ENCODE measurements at places on chromosomes 6 and 20.

- no peak for DNase-seq
Observed at GRCh38 chr6:157144859-157145568, 178.3 kb downstream of the TMEM242 start.

GRCh38 chr6:775863-776262 lies 82.9 kb upstream of the EXOC2 start:
- DNase-seq: no peak

DNA sequence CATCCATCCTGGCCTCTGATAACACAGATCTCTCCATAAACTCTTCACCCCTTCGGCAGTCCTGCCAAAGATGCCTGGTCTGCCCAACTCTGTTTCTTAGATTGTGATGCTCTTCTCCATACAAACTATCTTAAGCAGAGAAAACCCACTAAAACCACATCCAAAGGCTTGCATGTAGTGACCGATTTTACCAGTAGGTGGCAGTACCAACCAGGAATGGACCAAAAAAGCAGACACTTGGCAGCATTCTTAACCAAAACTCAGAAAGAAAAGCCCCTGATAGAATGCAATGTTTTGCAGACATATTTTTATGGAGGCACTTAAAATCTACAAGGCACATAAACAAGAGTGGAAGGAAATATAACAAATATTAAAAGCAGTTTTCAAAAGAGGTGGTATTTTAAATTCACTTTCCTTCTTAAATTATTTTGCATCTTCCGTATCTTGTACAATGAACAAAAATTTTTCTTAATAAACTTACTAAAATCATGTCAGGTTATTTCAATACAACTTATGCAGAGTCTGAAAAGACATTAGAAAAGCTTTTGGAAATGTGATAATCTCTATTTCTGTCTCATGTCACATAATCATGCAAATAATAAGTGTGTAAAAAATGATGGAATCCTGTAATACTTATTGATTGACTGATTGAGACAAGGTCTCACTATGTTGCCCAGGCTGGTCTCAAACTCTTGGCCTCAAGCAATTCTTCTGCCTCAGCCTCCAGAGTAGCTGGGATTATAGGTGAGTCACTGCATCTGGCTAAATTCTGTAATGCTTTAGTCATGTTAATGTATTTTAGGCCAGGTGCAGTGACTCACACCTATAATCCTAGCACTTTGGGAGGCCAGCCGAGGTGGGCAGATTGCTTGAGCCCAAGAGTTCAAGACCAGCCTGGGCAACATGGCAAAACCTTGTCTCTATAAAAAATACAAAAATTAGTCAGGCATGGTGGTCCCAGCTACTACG lies 29.4 kb downstream of the LRP11 start:
- DNase-seq: no peak

GRCh38 chr6:16109659-16110305 lies 19.1 kb upstream of the MYLIP start:
- DNase-seq: no peak

DNA sequence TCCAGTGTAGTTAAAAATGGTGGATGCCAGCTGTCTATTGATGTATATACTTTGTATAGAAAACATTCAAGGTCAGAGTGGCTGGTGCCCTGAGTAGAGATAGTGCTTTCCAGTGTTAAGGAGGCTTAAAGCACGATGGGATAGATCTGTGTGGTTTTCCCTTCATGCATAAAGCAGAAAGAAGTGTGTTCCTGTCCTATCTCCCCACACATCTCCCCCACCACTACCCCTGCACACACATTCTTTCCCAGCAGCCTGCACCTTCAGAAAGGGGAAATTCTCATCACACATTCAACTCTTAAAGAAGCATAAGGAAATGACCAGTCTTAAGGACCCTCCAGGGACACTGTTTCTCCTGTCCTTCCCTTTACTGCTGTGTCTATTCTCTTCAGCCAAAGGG lies 221.7 kb upstream of the TAB2 start:
- no peak for DNase-seq

GRCh38 chr6:53382421-53382820 lies 33.7 kb upstream of the ELOVL5 start:
- DNase-seq: no peak

GRCh38 chr20:23049201-23050075 lies at the start of gene THBD:
TSS of gene THBD (minus strand) at chr20:23049672. CDS start at chr20:23049504, 168 bp downstream.
- DNase-seq: no peak

DNA sequence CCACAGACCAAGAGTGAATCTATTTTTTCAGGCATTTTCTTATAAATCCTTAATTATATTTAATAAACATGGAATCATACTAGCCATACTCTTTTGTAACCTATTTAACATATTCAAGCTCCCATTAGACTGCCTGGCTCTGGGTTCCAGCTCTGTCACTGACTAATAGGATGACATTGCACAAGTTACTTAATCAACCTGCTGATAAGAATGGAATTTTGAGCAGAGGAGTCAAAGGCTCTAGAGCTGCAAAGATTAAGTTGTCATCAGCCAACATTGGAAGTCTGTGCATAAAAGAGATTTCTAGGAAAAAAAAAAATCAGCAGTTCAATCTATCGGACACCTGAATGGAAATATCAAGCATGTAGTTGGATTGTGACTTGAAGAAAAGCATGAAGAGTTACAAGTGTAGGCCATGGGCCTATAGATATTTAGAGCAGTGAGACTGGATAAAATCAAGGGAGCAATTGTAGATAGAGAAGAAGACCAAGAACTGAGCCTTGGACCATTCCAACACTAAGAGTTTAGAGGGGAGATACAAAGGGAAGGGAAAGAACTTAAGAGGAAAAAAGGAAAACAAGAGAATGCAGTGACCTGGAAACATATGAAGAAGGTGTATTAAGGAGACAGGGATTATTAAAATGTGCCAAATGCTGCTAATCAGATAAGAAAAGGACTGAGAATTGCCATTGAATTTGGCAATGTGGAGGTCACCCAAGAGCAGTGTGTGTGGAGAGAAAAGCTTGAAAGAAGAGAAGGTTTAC lies 11.0 kb upstream of the HINT3 start:
- no peak for DNase-seq

DNA sequence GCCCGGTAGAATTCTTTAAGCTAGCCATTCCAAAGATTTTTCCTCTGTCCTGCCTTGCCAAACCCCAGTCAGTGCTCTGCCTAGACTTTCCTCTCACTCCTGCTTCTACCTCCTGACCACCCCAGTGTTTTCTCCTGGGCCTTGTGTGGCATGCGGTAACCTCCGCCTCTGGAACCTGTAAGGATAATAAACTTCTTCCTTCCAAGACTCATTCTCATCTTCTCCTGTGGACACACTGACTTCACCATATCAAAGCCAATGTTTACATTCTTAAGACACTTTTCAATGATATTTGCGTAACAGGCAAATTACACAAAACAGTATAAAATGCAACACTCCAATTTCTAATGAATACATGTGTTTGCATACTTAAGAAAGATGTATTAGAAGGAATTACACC lies 354.6 kb downstream of the RNF144B start:
- no peak for DNase-seq

GRCh38 chr6:15994814-15995459 lies 133.9 kb upstream of the MYLIP start:
- no peak for DNase-seq

GRCh38 chr20:58867211-58867610 lies 14.7 kb downstream of the GNAS start:
- no peak for DNase-seq

DNA sequence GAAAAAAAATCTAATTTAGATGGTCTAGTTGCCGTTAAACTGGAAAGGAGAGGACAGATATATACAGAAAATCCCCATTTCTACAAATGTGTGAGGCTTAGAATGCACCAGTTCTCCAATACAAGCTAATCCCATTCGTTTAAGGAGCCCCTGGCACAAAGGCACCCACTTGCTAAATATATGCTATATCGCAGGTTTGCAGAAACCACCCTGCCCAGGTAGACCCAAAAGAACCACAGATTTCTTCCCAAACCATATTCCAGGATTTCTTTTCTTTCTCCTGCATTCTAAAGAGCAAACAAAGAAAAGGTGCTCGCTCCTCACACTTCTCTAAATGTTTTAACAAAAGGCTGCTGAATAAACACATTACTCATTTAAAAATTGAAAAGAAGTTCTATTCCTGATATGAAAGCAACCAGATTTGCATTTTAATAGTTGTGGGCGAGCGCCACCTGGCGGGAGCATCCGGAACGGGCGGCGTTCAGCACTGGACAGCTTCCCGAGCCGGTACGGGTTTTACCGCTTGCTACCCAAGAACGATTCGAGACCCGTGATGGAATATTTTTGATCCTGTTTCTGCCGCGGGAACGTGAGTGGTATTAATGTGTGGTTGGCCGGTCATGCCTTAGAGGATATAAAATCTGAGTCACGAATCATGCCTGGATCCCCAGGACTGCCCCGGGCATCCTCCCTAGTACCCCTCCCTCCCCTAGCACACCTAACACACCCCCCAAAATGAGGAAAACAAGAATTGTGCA lies 2.1 kb downstream of the PTPRT start:
- no peak for DNase-seq

- no peak for DNase-seq
Observed at GRCh38 chr20:48374991-48375595, 452.7 kb downstream of the PREX1 start.

DNA sequence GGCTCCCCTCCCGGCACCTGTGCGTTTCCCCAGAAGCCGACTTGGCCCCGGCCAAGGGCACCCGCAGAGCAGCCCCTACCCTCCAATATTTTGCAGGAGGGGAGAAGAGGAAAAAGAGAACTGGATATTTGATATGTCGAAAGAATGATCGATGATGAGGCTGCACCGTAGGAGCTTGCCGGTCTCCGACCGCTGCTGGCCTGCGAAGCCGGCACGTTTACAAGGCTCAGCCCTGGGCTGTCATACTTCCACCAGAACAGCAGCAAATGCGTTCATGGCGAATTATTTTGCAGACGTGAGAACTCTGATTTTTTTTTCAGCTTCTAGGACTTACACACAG lies 296.7 kb downstream of the TFAP2C start:
- no peak for DNase-seq

DNA sequence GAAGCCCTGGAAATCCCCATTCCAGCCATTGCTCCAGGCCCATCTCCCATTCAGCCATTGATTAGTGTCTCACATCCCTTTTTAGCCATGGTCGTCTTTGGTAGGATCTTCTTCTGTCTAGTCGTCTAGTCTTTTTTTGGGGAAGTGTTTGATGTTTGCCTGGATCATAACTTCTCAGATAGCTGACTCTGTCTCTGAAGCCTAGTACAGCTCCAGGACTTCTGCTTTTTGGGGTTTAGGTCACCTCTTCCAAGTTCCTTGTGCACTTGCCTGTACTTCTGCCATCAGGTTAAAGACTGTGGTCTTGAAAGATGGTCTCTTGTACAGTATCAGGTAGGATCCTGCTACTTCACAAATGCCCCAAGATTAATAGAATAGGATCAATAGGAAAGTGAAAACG lies 553.5 kb downstream of the PKHD1 start:
- DNase-seq: no peak

DNA sequence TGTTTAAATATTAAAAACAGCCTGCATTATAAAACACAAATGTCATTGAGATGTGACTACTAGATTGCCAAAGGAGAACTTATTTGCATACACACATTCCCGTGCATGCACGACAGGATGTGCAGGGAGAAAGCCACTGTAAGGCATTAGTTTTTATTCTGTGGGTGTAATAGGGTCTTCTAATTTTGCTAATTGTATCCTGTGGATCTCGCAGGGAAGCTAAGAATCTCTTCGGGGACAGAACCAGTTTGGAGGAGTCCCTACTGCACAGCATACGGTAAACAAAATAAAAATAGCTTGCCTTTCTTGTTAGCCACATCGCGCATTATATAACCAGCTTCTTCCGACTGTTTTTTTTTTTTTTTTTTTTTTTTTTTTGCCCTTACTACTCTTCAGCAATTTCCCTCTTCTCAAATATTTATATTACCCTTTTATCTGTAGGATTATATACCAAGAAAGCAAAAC lies 2.0 kb downstream of the ATXN1 start:
- no peak for DNase-seq

DNA sequence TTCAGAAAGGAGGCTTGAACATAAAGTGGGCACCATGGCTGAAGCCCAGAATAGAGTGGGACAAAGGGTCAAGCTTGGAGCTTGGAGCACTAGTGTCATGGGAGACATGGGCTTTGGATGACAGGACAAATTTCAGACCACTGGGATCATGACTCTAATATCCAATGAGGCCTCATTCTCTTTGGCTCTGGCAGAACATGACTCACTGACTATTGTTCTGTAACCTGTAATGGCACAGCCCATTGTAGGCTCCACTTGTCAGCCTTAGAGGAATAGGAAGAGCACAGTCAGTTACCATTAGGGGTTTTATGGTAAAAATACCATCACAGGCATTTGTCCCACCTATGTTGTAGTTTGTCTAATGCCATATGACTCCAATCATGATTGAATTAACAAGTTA lies 34.0 kb upstream of the MMS22L start:
- no peak for DNase-seq

GRCh38 chr6:131321589-131321988 lies 186.3 kb downstream of the AKAP7 start:
- DNase-seq: no peak

GRCh38 chr6:33336495-33336894 lies 19.0 kb upstream of the ZBTB22 start:
- DNase-seq: no peak

GRCh38 chr20:20782231-20782630 lies 69.8 kb upstream of the RALGAPA2 start:
- DNase-seq: no peak

DNA sequence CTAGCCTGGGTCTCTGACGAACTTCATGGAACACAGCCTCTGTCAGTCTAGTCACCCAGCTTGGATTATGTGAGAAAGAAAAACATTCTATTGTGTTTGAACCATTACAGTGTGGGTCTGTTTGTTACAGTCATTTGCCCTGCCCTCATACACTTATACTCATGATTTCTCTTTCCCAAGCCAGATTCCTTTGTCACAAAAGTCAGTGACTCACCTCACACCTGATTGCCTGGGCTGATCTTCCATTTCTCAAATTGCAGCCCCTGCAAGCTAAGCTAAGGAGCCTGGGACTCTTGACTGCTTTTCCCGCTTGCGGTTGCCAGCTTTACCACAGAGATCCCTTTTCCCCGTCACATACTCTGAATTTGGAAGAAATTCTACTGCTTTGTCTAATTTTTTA lies 395.9 kb downstream of the SAMD5 start:
- no peak for DNase-seq

DNA sequence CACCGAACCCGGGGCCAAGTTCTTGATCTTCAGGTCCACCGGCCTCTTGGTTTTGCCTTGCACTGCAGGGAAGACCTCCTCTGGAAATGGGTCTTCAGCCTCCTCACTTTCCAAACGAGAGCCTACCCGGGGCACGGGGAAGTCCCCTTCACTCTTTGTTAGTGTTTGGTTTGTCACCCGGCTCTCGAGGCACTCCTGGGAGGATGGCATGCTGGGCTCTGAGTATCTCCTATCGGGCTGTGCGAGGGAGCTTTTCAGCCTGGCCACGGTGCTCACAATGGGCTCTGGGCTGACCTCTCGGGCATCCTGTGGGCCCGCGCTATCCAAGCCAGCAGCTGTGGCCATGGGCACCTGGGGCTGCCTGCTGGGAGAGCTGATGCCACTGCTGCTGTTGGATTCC lies 8.1 kb downstream of the TAGAP start:
- DNase-seq: no peak

GRCh38 chr6:20566109-20566508 lies 31.9 kb downstream of the CDKAL1 start:
- DNase-seq: no peak

Measured in cortex of kidney (tissue), 1 donor.